ENCODE measurements at places on chromosomes 12 and 14. TPM values are rescaled to one million over a fixed set of nuclear protein-coding genes. Genes with fewer than 3 reads are reported as not detected.

The NUMB gene
- 26.9 TPM for total RNA-seq

The PACS2 gene
- 29.8 TPM for total RNA-seq

The SLC39A5 gene
- total RNA-seq, result not detected

The DBX2 gene
- total RNA-seq, result not detected

The ADCY4 gene
- 0.05 TPM for total RNA-seq

The KRT85 gene
- total RNA-seq, result not detected

The MANSC4 gene
- total RNA-seq, result not detected

The BIN2 gene
- not detected for total RNA-seq

The MIP gene
- total RNA-seq, result not detected

The SPTB gene
- total RNA-seq, result 2.0 TPM

The TUNAR gene
- total RNA-seq, result not detected

The MUCL1 gene
- not detected for total RNA-seq

The MYH6 gene
- not detected for total RNA-seq

The ZDHHC22 gene
- not detected for total RNA-seq

The ARG2 gene
- 2.9 TPM for total RNA-seq

The PCK2 gene
- total RNA-seq, result 2.0 TPM

The CACNA2D4 gene
- not detected for total RNA-seq

The CLEC4D gene
- not detected for total RNA-seq

The INSM2 gene
- 0.17 TPM for total RNA-seq

The ZNF891 gene
- total RNA-seq, result 0.86 TPM

The TAS2R19 gene
- total RNA-seq, result 1.3 TPM

The TMEM132D gene
- not detected for total RNA-seq

The EMC9 gene
- total RNA-seq, result 15.2 TPM

The CCDC197 gene
- total RNA-seq, result not detected

The TMEM119 gene
- total RNA-seq, result not detected

The DEPDC4 gene
- total RNA-seq, result 3.1 TPM

The SERPINA10 gene
- not detected for total RNA-seq

The KRT6A gene
- total RNA-seq, result not detected

The WNT1 gene
- not detected for total RNA-seq

The SMCO3 gene
- total RNA-seq, result not detected

The ZFHX2 gene
- 0.29 TPM for total RNA-seq

The RPGRIP1 gene
- total RNA-seq, result not detected

The GLIPR1L1 gene
- total RNA-seq, result not detected

The TROAP gene
- total RNA-seq, result 38.2 TPM

The RNASE1 gene
- total RNA-seq, result not detected

The SLC17A8 gene
- not detected for total RNA-seq

The C14orf119 gene
- 23.0 TPM for total RNA-seq

The MOAP1 gene
- total RNA-seq, result 13.2 TPM

The OR4E2 gene
- total RNA-seq, result not detected

The KRT71 gene
- not detected for total RNA-seq
